ENCODE measurements at places on chromosomes 7 and 10. TPM values are rescaled to one million over a fixed set of nuclear protein-coding genes. Genes with fewer than 3 reads are reported as not detected.

DNA sequence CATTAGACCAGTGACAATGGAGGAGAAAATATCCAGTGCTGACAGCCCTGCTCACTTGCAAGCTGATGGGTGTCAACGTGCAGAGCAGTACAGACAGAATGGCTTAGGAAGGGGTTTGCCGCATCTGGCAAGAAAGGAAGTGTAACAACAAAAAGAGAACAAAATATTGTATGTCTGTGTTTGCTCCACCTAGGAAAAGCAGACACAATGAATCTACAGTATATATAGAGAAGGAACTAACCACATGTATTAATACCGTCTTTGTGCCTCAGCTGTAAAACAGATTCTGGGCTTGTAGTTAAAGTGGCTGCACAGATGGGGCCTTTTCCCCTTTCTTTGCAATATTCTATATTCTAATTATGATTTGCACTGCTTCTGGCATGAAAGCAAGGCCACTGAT lies 281.1 kb upstream of the MEOX2 start:
- DNase-seq = no peak

TFPI2 gene
- total RNA-seq = not detected

GRCh38 chr10:45592926-45593325 lies 79.6 kb downstream of the ZFAND4 start:
- DNase-seq = no peak

TAC1 gene
- 10.4 TPM for total RNA-seq

DNA sequence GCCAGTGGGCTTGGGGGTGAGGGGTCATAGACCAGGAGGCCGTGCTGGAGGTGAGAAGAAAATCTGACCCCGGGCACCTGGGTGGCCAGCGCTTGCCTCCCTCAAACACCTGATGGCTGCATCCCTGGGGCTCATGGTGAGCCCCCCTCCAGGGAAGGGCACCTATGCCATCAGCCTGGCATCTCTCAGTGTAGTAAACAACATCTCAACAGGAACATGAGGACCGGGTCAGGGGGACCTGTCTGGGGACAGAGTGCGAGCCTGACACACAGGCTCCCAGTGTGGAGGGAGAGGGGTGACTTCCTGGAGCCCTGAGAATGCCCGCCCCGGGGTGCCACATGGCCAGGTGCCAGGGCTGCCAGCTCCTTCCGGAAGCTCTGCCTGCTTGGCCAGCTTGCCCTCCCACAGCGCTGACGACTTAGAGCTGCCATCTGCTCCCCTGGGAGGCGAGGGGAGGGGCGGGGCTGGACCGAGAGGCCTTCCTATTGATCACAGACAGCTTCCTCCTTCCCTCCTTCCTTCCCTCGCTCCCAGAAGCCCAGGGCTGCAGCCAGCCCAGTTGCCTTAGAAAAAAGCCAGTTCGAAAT lies 12.3 kb downstream of the STX1A start:
- DNase-seq = peak; percentile 87

PDE1C gene
- 32.4 TPM for total RNA-seq

- no peak for DNase-seq
Measured at GRCh38 chr7:104137971-104138370, 69.8 kb downstream of the ORC5 start.

All from dorsolateral prefrontal cortex (tissue), 122 donors.